WTC11 (cell line): ENCODE measurements at places on chromosomes 2 and 18.

- DNase-seq: no peak
These were observed 70.3 kb downstream of the VWC2L start for GRCh38 chr2:214481204-214481603.

- no peak for DNase-seq
These were observed 71.7 kb upstream of the SIX3 start for GRCh38 chr2:44869761-44870160.

- no peak for DNase-seq
These were observed 258.5 kb downstream of the ALK start for GRCh38 chr2:29662861-29663260.

DNA sequence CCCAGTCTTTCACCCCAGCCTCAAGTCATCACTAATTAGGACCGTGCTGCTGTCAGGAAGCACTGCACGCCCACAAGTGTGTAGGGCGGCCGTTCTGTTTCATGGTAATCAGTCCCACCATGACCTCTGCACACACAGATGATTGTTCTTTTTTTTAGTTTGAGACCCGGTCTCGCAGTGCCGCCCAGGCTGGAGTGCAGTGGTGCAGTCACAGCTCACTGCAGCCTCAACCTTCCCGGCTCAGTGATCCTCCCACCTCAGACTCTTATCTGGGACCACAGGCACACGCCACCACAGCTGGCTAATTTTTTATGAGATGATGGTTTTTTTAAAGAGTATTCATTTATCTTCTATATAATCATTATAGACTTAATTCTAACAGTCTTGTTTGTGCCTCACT is 1.8 kb upstream of the IAH1 start:
- no peak for DNase-seq

GRCh38 chr2:195477996-195478382 is 179.0 kb upstream of the SLC39A10 start:
- no peak for DNase-seq

- DNase-seq: no peak
These were observed 85.5 kb downstream of the PMAIP1 start for GRCh38 chr18:59985289-59985688.

GRCh38 chr18:26689226-26689879 is 141.0 kb upstream of the KCTD1 start:
- no peak for DNase-seq

GRCh38 chr2:238562446-238562845 is 135.7 kb downstream of the ASB1 start:
- DNase-seq: no peak
